Ureter (tissue), 1 donor: ENCODE measurements at places on chromosomes 6 and 20. TPM values are rescaled to one million over a fixed set of nuclear protein-coding genes. Genes with fewer than 3 reads are reported as not detected.

DNA sequence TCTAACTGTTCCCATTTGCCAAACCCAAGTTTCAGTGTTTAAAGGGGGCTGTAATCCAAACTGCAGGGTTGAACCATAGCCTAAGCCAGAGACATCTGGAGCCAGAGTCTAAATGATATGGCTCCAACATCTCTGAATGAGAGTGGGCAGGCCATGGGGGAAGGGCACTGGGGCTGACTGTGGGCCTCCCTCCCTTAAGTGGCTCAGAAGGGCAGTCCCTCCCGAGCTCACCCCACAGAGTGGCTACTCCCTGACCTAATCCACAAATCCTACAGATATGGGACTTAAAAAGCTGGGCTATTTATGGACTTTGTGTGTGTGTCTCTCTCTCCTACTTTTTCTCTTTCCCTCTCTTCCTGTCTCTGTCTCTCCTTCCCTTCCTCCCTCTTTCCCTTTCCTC is 35.8 kb upstream of the AAR2 start:
- DNase-seq, result no peak

DNA sequence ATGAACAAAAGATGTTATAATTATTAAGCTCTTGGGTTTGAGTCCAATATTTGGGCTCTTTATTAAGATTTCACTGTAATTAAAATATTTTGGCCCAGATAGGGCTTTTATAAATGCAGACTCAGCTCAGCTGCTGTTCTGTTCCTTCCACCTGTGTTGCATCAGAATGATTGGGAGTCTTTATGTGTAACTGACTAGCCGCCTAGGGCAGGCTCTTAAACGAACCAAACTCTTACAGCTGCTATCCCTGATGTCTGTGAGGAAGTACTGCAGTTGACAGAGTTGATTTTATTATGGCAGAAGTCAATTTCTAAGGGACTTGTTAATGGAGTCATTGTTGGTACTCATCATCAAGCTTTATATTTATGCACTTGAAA is 144.7 kb downstream of the MYO6 start:
- no peak for DNase-seq

NT5E gene
- total RNA-seq, result 22.8 TPM

SEC63 gene
- 105 TPM for total RNA-seq
